ENCODE measurements at places on chromosomes 1 and 21.

DNA sequence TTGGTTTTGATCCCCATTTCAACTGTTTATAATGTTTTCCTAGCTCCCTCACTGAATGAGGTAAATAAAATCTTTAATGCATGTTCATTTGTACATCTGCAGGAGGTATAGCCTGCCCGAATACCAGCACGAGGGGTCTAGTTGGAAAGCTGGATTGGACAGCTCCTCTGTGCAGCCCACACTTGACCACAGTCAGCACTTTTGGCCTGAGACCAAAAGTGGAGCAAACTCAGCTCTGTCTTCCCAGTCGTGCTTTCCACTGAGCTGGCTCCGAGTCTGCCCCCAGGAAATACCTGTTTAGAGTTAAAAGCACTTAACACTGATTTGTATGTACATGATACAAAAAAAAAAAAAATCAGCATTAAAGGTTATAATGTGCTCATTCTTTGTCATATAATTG lies 224.4 kb downstream of the DSCAM start:
- no peaks in the 10 kb centered on the region for H3K36me3 ChIP-seq
- H3K4me1 ChIP-seq: no peaks in the 10 kb centered on the region
- no peak overlapping the region for H3K27ac ChIP-seq
- DNase-seq: no peak
- H3K4me3 ChIP-seq: no peak overlapping the region

DNA sequence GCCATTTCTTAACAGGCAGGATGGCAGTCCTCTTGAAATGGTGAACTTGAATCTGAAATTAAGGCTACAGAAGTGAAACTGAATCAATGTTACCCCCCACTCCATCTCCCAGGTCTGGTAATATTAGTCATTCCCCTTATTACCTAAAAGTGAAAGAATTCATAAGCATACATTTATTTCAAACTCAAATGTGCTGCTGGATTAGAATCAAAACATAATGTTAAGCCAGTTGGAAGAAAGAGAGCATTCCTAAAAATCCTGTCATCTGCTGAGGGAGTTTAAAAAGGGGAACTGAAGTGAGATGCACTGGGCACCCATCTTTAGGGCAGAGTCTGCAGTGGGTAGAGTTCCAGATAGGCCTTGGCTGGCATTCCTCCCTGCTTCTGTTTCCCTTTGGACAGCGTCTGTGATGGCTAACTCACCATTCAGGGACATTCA lies 17.4 kb downstream of the KIAA0319L start:
- peaks cover 32% of the 10 kb centered on the region for H3K4me1 ChIP-seq
- peak overlapping the region; percentile 6 for H3K4me3 ChIP-seq
- DNase-seq: no peak
- H3K36me3 ChIP-seq: peaks cover 14% of the 10 kb centered on the region
- H3K27me3 ChIP-seq: no peaks in the 10 kb centered on the region

- H3K27ac ChIP-seq: no peak overlapping the region
- H3K36me3 ChIP-seq: no peaks in the 10 kb centered on the region
- H3K27me3 ChIP-seq: peaks cover 1% of the 10 kb centered on the region
- no peak overlapping the region for H3K4me3 ChIP-seq
These were observed 67.3 kb downstream of the PLPPR5 start for GRCh38 chr1:98937347-98937746.

GRCh38 chr1:18913065-18913835 lies 10.9 kb upstream of the ALDH4A1 start:
- H3K27me3 ChIP-seq: no peaks in the 10 kb centered on the region
- no peak overlapping the region for H3K4me3 ChIP-seq
- peaks cover 7% of the 10 kb centered on the region for H3K4me1 ChIP-seq
- peak; percentile 69 for DNase-seq
- H3K36me3 ChIP-seq: peaks cover 33% of the 10 kb centered on the region

- H3K36me3 ChIP-seq: peaks cover 2% of the 10 kb centered on the region
- peak overlapping the region; percentile 71 for H3K4me3 ChIP-seq
- no peaks in the 10 kb centered on the region for H3K27me3 ChIP-seq
These were observed 5.1 kb upstream of the LAMTOR5 start for GRCh38 chr1:110412576-110412975.

DNA sequence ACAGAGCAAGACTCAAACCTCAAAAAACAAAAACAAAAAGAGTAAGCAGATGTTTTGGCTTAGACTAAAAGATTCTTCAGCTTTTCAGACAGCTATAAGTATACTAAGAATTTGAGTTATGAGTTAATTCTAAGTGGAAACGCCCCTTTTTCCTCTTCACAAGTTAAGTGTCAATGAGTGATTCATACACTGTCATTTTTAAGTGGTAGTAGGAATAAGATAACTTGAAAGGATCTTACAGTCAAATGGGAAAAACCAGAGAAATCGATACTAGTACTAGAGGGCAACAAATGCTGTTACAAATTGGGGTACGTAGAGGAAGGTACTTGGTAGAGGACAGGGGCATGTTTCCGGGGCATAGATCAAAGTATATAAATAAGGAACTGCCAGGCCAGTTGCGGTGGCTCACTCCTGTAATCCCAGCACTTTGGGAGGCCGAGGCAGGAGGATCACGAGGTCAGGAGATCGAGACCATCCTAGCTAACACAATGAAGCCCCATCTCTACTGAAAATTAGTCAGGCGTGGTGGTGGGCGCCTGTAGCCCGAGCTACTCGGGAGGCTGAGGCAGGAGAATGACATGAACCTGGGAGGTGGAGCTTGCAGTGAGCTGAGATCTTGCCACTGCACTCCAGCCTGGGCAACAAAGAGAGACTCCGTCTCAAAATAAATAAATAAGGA lies 7.4 kb downstream of the H3-3A start:
- H3K36me3 ChIP-seq: peaks cover 30% of the 10 kb centered on the region
- no peak overlapping the region for H3K27ac ChIP-seq

All from memory B cell (primary cell).